Small intestine (tissue), 16 donors: ENCODE measurements at places on chromosomes 7 and 10.
A peak's percentile ranks its signal among the peaks of the same experiment; 100 is the strongest.

GRCh38 chr10:85645926-85646711 lies 720.5 kb downstream of the GRID1 start:
- no peaks in the 10 kb centered on the region for H3K36me3 ChIP-seq
- no peak overlapping the region for H3K27ac ChIP-seq
- H3K27me3 ChIP-seq: no peaks in the 10 kb centered on the region

DNA sequence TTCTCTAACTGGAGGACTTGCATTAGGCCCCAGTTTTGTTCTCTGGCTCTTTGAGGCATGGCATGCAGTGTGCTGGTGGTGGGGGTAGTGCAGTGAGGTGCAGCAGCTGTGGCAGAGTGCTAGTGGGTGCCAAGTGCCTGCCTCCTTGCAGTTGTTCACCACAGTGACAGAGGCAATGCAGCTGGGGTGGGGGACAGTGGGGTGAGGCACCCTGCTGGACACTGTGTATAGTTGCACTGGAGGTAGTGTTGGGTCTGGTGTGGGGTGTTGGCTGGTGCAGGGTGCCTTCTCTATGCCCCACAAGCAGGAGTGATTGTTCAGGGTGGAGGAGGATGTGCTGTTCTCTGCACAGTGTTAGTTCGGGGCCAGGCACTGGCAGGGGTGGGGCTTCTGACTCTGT lies 21.7 kb upstream of the KEL start:
- no peak for DNase-seq
- no peak overlapping the region for H3K4me3 ChIP-seq
- no peaks in the 10 kb centered on the region for H3K36me3 ChIP-seq

GRCh38 chr7:20296444-20296843 lies 34.3 kb upstream of the ITGB8 start:
- H3K27me3 ChIP-seq: no peaks in the 10 kb centered on the region
- H3K4me3 ChIP-seq: no peak overlapping the region
- DNase-seq: no peak
- H3K4me1 ChIP-seq: no peaks in the 10 kb centered on the region
- H3K36me3 ChIP-seq: no peaks in the 10 kb centered on the region

GRCh38 chr10:52308251-52309031 lies 5.6 kb upstream of the DKK1 start:
- no peak overlapping the region for H3K4me3 ChIP-seq
- no peaks in the 10 kb centered on the region for H3K36me3 ChIP-seq
- H3K27ac ChIP-seq: no peak overlapping the region
- H3K27me3 ChIP-seq: peaks cover 16% of the 10 kb centered on the region
- DNase-seq: peak; percentile 54

DNA sequence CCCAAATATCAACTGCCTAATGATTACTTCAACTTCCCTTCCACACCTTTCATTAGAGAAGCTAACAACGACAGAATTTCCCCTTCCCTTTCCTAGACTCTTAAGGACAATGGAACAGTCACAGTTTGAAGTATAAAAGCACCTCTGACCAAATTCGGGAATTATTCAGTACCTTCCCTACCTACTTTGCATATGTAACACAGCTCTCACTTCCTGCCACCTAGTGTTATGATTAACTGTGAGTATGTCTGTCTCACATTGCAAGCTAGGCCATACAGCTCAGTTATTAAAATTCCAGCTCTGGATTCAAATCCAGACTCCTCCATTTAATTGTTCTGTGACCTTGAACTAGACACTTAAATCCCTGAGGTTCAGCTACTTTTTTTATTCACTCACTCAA lies 44.8 kb upstream of the HPSE2 start:
- no peaks in the 10 kb centered on the region for H3K4me1 ChIP-seq
- H3K27ac ChIP-seq: no peak overlapping the region
- no peaks in the 10 kb centered on the region for H3K36me3 ChIP-seq
- no peak overlapping the region for H3K4me3 ChIP-seq

DNA sequence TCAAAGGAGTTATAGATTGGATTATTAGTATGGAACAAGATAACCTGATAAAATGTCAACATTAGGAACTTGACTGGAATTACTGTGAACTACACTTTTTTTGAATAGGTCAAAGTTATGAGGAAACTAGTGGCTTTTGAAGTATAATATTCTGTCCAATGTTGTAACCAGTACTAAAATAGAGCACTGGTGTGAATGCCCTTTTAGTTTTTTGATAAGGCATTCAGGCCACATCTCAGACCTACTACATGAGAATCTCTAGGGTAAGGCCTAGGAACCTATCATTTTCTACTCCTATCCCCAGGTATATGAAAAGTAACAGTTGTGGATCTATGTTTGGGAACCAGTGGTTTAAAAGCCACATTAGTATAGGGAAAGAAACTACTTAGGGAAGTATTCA lies 16.4 kb downstream of the KMT2E start:
- H3K36me3 ChIP-seq: no peaks in the 10 kb centered on the region
- peaks cover 13% of the 10 kb centered on the region for H3K4me1 ChIP-seq
- H3K27me3 ChIP-seq: no peaks in the 10 kb centered on the region
- DNase-seq: no peak

DNA sequence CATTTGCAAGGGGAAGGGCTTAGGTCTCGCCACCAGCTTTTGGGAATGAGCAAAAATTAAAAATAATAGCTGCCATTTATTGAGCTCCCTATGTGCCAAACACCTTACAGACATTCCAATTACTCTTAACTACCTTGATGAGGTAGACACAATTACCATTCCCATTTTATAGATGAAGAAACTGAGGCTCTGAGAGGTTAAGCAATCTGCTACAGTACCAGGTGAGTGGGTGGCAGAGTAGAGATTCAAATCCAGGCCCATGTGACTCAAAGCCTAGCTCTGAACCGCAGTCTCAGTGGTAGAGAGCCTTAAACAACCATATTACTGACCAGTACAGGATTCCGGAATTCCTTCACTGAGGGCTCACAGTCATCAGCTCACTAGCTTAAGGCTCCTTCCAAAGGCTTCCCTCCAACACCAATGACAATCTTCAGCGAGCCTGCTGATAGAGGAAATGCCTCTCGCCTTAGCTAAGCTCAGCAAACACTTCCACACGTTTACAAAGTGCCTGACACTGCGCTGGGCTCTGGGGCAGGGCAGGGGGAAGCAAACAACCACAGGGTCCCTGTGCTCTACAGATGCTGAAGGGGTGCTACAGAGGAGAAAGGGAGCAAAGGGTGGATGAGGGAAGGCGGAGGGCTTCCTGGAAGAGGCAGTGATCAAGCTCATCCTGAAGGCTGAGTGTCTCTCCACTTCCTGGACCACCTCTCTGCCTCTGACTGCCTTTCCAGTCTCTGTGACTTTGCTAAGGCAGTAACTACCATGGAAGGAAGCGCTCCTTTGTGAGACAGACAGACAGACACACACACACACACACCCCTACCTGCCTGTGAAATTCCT lies 7.4 kb downstream of the LRRC20 start:
- H3K4me1 ChIP-seq: no peaks in the 10 kb centered on the region
- H3K4me3 ChIP-seq: no peak overlapping the region
- no peak for DNase-seq

DNA sequence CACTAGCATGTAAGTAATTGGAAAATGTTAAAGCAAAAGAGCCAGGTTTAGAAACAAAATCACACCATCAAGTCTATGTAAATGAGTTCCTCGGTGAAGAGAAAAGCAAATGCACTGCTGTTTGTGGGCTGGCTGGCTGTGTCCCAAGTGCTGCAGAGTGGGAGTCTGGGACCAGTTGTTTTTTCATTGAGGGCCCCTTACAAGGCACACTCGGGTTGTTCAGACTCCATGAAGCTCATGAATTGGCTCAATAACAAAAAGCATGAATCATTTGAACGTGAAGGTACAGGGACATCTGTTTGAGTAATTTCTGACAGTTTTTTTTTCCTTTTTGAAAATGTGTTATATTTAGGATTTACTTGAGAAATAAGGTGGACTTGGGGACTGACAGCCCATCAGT lies 28.0 kb downstream of the GRK5 start:
- H3K4me1 ChIP-seq: peaks cover 31% of the 10 kb centered on the region
- DNase-seq: no peak
- H3K4me3 ChIP-seq: no peak overlapping the region
- H3K36me3 ChIP-seq: peaks cover 7% of the 10 kb centered on the region

- no peak for DNase-seq
- no peaks in the 10 kb centered on the region for H3K27me3 ChIP-seq
- H3K4me1 ChIP-seq: no peaks in the 10 kb centered on the region
- H3K4me3 ChIP-seq: no peak overlapping the region
Observed at GRCh38 chr10:131211559-131211958, 100.0 kb downstream of the TCERG1L start.

GRCh38 chr7:110564246-110564645 lies 526.7 kb upstream of the LRRN3 start:
- H3K4me1 ChIP-seq: no peaks in the 10 kb centered on the region
- H3K36me3 ChIP-seq: no peaks in the 10 kb centered on the region
- H3K27me3 ChIP-seq: no peaks in the 10 kb centered on the region
- DNase-seq: no peak
- no peak overlapping the region for H3K4me3 ChIP-seq

DNA sequence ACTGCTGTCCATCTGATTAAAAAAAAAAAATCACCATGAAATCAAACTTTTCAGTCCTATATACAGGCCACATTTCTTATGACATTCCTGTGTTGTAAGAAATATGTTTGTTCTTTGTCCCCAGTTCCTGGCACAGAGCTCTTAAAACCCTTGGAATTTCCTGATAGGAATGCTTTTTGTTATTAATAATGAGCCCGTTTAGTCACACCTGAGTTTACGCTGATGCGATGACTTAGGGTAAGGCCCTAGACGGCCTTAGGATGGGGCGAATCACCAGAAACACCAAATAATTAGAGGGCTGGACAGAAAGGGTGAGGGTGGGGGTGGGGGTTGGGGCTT lies 17.5 kb downstream of the TSPAN15 start:
- H3K36me3 ChIP-seq: no peaks in the 10 kb centered on the region
- H3K4me3 ChIP-seq: no peak overlapping the region
- DNase-seq: no peak
- H3K27me3 ChIP-seq: no peaks in the 10 kb centered on the region
- no peak overlapping the region for H3K27ac ChIP-seq

GRCh38 chr10:61283481-61284221 lies 169.5 kb downstream of the TMEM26 start:
- no peaks in the 10 kb centered on the region for H3K4me1 ChIP-seq
- no peaks in the 10 kb centered on the region for H3K36me3 ChIP-seq
- H3K27ac ChIP-seq: no peak overlapping the region
- H3K27me3 ChIP-seq: no peaks in the 10 kb centered on the region
- DNase-seq: no peak

DNA sequence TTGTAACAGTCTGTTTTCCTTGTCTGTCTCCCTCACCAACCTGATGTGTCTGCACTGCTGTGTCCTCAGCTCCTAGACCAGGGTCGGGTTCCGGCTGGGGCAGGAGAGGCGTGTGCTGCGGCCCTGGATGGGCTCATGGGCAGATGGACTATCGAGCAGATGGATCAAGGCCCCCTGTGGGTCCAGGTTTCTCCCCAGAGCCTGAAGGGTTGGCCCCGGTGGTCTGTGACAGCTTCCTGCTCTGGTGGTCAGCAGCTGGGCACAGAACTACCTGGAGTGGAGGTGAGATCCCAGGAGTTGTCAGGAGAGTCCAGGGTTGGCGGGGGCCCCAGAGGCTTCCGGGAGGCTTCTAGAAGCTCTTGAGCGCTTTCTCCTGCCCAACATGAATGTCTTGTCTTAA lies 75.1 kb downstream of the GRK5 start:
- H3K27me3 ChIP-seq: no peaks in the 10 kb centered on the region
- peaks cover 28% of the 10 kb centered on the region for H3K36me3 ChIP-seq
- no peak overlapping the region for H3K4me3 ChIP-seq
- H3K4me1 ChIP-seq: peaks cover 22% of the 10 kb centered on the region
- H3K27ac ChIP-seq: no peak overlapping the region

DNA sequence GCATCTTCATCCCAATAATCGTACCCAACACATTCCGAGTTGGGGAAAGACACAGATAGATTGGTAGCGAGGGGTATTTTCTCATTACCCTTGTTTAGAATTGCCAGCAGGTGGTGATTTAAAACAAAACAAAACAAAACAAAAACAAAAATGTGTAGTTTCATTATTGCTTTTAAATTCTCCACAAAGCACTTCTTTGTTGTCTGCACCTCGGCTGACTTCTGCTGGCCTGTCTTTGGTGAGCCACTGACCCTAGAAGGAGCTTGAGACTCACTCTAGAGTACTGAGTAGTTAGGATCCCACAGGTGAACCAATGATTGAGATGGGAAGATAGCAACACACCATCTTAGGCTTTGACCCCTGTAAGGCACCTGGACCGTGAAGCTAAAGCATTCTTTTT lies 105.4 kb upstream of the BET1 start:
- H3K27ac ChIP-seq: no peak overlapping the region
- no peaks in the 10 kb centered on the region for H3K27me3 ChIP-seq
- H3K4me1 ChIP-seq: no peaks in the 10 kb centered on the region
- H3K36me3 ChIP-seq: no peaks in the 10 kb centered on the region
- H3K4me3 ChIP-seq: no peak overlapping the region
- no peak for DNase-seq

DNA sequence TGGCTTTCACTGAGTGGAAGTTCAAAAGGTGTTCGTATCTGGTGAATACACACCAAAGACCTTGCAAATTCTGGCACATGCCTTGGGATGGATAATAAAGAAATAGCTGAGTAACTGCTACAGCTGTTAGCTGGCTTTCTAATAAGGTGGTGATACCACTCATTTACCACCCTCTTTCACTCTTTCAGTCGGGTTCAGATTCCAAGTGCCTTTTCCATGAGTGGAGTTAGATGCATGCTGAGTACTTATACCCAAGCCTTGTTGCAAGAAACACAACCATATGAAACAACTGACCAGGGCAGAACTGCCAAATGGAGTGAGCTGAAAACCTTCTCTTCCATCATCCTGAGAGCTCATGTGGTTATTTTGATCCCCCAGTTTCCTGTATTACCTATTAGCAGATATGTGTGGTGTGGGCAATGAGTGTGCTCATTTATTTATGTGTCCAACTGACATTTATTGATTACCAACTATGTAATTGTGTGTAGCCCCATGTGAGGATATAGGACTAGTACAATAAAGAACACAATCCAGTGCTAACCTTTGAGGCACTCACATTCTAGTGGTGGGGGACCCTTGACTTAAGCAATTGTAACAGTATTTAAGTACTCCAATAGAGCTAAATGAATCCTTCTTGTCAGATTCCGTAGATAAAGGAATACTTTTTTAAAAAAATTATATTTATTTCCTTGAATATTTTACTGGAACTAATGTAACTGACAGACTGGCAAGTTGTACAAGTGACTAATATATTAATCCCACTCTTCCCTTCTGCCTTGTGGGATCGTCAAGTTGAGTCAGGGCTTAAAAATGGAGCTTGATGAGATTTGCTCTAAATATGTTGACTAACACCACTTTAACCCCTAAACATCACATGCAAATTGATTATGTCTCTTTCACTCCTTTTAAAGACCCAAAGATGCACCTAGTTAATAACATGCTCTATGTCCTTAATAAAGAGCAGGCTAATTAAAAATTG lies 124.7 kb downstream of the ARID5B start:
- no peaks in the 10 kb centered on the region for H3K27me3 ChIP-seq
- DNase-seq: peak; percentile 31
- H3K36me3 ChIP-seq: no peaks in the 10 kb centered on the region
- H3K4me3 ChIP-seq: no peak overlapping the region
- peak overlapping the region; percentile 26 for H3K27ac ChIP-seq

- DNase-seq: no peak
- H3K27me3 ChIP-seq: no peaks in the 10 kb centered on the region
- peaks cover 5% of the 10 kb centered on the region for H3K4me1 ChIP-seq
Observed at GRCh38 chr7:104908636-104909035, 105.4 kb upstream of the KMT2E start.
